ENCODE measurements at places on chromosomes 1 and 21.

DNA sequence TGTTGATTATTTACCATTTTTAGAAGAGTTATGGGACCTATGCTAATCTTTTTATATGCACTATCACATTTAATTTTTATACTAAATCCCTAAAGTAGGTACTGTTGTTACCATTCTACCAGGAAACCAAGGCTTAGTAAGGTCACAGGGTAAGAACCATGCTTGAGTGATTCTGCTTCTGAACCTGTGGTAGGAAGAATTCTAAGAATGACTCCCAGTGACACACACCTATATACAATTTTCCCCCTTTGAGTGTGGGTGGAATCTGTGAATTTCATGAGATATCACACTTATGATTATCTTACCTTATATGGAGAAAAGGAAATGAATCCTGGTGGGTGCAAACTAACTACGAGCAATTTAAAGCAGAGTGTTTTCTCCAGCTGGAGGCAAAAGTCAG lies 391.0 kb downstream of the USH2A start:
- no peak for DNase-seq

- DNase-seq = no peak
These were observed 4.1 kb downstream of the SCCPDH start for GRCh38 chr1:246728311-246728710.

DNA sequence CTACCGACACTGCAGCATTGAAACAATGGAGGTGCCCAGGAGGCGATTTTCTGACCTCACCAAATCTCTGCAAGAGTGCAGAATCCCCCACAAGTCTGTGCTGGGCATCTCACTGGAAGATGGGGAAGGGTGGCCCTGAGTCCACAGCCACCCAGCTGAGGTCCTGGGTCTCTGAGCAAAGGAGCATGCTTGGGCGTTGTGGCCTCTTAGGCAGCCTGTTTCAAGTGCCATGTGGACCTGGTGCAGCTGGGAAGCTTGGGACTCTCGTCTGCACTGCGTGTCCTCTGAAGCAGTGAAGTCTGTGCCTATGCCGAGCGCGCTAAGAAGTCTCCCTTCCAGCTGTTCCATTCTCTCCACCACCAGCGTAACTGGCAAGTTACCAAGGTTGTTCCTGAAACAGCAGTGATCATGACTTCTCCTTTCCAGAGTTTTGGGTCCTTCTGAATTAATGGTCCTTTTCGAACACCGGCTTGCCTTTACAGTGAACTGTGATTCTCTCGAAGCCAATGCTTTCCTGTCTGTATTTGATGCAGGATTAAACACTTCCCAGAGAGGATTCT lies 5.0 kb upstream of the PLA2G2C start:
- peak; percentile 28 for DNase-seq

DNA sequence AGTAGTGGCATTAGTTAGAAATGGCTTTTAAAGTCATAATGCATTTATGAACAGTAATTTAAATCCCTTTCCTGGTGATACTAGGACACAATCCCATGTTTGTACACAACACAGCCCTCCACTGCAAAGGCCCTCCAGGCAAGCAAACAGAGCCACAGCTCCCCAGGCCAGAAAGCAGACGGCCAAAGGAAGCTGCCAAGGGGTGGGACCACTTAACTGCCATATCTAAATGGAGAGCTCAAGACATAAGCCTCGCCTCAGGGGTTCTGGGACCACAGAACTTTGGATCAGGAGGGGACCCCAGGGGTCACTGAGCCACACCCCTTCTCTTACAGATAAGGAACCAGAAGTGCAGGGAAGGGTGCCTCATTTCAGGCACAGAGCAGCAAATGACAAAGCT lies 189.7 kb downstream of the KCNH1 start:
- no peak for DNase-seq

DNA sequence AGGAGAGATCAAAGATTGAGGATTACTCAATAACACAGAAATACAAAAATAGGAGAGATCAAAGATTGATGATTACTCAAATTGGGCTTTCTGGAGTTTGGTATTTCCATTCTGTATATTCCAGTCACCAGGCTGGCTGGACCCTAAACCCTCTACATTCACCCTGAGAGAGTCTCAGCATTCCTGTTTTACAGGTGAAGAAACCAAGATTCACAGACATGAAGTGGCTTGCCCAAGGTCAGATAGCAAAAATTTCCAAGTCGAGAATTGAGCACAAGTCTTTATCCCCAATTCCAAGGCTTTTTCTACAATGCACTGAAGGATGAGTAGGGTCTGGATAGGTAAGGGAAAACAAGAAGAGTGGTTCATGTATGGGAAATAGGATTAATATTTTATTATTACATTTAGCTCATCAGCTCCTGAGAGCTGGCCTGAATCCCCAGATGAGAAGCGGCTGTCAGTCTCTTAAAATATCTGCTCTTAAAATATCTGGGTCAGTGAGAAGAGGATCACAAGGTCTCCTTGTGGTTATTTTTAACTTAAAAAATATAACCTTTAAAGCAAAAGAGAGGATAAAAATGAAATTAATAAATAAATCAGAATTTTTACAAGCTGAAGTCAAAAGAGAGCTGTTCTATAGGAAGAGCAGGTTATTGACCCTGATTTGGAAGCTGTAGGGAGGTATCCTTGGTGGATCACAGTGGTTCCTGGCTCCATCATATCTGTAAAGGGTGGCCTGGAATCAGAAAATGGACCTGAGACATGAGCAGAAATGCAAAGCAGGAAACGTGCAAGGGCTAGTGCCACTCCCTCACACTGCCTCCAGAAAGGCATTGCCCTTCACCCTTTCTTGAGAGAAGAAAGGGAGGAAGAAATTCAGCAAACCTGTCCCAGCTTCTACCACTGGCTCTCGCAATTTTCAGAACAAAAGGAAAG lies 29.1 kb upstream of the SEC16B start:
- no peak for DNase-seq

DNA sequence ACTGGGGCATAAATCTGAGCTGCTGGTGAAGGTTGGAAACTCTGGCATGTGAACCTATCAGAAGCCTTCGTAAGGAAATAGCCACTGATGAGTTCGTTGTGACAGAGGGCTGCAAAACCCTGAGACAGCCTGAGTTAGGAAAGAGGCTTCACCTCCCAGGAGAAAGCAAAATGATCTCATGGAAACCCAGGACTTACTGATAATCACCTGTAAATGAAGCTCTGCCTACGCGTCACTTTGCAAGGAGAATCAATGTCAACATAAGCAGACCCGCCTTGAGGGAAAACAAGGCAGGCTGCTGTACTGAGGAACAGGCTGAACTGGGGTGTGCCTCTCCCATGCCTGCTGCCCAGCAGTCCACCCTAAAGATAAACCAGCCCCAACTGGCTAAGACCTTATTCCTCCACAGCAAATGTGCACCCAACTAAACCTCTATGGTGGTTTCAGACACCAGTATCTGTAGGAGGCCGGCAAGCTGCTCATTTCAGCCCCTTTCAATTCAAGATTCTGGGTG lies 46.8 kb upstream of the SLC44A3 start:
- no peak for DNase-seq

DNA sequence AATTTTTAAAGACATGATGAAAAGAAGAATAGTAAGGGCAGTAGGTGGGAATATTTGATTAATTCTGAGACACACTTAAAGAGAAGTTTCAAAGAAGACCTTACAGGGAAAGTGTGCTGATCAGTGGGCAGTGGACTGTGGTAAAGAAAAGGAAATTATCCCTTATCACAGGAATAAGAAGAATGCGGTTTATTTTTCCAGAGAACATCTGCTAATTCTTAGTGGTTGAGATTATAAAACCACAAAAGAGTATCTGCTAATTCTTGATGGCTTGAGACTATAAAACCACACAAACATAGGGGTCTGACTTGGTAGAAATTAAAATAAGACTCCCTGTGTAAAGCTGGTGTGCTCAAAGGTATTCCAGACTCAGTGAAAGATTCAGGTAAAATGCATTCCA lies 60.0 kb upstream of the KCTD3 start:
- no peak for DNase-seq

GRCh38 chr1:213779228-213779627 lies 208.5 kb upstream of the PROX1 start:
- no peak for DNase-seq

DNA sequence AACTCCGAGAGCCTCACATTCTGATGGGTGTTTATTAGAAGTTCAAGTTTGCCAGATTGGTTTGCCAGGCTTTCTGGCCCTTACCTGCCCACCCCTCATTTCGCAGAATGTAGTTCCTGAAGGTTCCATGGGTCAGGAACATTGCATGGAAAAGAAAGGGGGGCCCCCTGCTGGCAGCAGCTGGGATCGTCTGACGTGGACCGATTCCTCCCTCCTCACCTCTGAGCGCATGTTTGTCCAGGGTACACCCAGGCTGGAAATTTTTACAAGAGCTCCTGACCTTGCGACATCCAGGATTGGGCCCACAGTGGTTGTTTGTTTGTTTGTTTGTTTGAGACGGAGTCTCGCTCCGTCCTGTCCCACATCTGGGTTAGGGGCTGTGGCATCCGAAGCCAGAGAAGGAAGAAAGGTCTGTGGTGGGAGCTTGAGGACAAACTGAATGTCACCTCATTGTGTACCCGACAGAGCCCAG lies 126.0 kb upstream of the TMEM51 start:
- peak; percentile 16 for DNase-seq

- DNase-seq = no peak
These were observed 108.9 kb upstream of the ADAR start for GRCh38 chr1:154716614-154717527.

- no peak for DNase-seq
These were observed 12.3 kb downstream of the SLC9C2 start for GRCh38 chr1:173590557-173590956.

GRCh38 chr1:243549108-243549507 lies 293.3 kb downstream of the SDCCAG8 start:
- DNase-seq = no peak

- no peak for DNase-seq
These were observed 44.7 kb upstream of the PAXBP1 start for GRCh38 chr21:32816261-32816660.

GRCh38 chr1:185358957-185359356 lies 41.9 kb upstream of the IVNS1ABP start:
- no peak for DNase-seq

Data from NCI-H1694 treated with DMSO at 0.1 percent for 48 hours (cell line).